Thoracic aorta (tissue), 2 donors: ENCODE measurements at places on chromosomes 11 and 22.

DNA sequence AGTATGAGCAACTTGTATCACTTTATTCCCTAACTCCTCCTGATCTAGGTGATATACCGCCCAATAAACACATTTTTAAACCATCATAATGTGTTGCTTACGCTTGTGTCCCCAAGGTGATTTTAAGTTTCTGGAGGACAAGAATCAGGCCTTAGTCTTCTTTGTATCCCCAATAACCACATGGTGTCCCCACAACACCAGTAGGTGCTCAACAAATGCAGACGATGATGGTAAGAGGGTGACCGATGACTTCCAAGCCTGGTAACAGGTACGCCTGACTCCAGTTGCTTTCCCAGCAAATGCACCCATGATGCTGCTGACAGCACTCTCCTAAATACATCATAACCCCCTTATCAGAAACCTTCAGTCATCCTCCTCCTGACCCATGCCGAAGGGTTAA lies 64.2 kb downstream of the EFCAB6 start:
- no peak for DNase-seq

GRCh38 chr11:118240999-118241763 lies 11.0 kb downstream of the MPZL3 start:
- no peak for DNase-seq

DNA sequence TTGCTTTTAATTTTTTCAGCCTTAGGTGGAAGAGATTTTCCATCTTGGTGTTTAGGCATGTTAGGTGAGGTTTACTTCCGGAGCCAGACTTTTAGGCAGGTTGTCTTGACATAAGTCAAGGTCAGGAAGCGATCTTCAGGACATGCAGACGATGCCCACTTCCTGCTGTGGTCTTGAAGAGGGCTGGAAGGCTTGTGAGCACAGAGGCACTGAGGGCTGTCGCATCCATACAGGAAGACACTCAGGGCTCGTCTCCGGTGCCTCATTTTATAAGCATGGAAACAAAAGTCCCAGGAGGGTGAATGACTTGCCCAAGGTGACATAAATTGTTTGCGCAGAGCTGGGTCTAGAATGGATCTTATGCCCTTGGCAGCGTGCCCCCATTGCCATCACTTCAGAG lies 30.8 kb downstream of the MARK2 start:
- no peak for DNase-seq

DNA sequence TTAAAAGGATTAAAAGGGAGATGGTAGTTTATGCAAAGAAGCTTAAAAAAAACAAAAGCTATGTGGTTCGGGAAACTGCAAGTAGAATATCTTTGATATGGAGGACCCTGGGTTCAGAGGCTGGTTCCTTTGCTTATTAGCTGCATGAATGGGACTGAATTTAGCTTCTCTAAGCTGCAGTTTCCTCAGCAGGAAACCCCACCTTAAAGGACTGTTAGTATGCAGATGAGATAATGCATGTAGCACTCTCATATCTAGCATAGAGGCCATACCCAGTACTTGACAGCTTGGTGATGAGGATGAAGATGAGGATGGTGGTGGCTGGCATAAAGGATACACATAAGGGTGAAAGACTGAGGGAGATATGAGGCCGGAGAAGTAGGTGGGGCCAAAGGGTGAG lies 134.6 kb downstream of the RRAS2 start:
- DNase-seq, result no peak

DNA sequence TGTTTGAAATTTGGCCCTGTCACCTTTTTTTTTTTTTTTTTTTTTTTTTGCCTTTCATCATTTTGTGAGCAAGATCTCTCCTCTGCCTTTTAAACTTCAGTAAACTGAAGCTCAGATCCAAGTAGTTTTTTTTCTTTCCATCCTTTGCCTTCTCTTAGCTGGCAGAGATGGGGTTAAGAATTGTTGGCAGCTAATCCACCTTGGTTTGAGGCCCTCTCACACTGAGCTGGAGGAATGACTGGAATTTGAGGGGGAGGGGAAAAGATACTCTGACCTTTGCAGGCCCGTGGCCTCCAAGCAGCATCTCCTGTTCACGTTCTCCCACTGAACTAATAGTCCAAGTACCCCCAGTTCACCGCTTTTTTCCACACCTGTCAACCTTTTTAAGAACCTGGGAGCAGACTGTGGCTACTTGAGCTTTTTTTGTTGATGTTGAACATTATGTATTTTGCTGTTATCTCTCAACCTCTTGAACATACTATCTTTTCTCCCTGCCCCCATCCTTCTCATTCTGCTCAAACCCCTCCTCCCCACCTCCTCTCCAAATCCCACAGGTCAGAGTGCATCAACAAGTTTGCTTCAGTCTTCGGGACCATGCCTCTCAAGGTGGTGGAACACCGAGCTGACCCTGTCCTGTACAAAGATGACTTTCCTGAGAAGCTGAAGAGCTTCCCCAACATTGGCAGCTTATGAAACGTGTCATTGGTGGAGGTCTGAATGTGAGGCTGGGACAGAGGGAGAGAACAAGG lies 66.2 kb downstream of the ALX4 start:
- no peak for DNase-seq

DNA sequence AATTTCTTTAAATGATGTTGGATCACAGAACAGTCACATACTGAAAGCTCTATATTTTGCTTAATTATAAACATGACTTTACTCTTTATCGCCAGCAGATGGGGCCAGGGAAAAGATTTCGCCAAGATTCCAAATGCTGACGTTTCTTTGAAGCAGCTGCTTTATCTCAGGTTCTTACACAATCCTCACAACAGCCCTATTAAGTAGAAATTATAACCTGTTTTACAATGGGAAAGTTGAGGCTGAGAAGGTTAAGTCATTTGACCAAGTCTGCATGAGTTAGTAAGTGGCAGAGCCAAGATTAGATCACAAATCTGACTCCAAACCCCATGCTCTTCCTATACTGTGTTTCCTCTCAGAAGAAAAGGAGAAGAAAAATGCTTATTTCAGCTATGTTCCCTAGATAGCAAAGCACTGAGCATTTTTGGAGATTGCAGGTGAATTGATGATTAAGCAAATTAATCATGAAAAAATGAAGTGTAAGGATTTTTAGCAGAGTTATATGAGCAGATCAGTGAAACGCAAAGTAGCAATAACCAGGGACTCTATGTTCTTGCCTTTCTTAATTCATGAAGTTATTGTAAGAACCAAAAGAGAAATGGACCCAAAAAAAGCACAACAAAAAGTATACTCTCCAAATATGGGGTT lies 79.0 kb downstream of the AASDHPPT start:
- DNase-seq, result no peak

DNA sequence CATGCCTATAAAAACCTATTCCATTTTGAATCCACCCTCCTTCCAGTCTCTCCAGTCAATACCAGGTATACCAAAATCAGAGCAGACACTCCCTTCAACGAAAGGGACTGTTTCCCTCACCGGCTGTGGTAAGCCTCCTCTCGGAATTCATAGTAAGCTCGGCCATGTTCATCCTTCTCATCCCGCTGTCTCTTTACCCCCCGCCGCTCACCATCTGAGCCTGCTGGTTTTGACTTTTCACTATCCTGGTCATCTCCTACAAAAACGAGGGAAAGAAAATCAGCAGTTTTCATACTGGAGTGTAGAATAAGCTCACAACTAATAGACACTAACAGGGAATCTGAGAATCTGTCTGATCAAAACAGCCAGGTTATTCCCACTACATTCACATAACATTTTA lies 3.1 kb downstream of the HNRNPUL2 start:
- no peak for DNase-seq

- DNase-seq, result no peak
Measured at GRCh38 chr22:20776624-20777405, 2.9 kb downstream of the SERPIND1 start.

DNA sequence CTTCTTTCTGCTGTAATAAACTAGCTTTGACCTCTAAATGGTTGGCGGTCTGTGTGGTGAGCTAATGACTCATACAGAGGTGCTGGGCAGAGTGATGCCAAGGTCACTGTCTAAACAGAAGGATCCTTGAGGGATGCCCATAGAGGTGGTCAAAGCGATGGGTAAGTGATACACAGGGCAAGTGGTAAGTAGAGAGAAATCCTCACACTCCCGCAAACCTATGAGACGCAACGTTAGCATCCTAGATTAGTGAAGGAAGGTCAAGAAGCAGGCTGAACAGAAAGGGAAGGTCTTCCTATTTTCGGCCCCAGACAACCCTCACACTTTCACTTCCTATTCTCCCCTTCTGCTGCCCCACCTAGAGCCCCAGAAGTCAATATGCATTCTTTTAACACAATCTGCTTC lies 65.6 kb upstream of the SESN3 start:
- DNase-seq, result no peak

DNA sequence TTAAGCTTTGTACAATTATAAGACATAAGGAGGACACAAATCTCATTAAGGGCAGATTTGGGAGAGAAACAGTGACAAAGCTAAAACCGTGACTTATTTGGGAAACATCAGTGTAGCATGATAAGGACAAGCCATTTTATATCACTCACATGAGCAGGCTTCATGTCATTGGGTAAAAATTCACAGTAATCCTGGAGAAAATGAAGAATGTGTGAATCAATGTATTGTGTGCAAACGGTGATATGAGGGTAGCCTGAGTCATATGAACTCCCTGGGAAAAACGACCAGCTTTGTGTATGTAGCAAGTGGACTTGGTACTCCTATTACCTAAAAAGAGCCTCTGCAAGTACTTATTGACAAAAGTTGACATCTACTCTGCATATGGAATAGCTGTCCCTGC lies 6.0 kb upstream of the TRIM34 start:
- DNase-seq, result no peak

DNA sequence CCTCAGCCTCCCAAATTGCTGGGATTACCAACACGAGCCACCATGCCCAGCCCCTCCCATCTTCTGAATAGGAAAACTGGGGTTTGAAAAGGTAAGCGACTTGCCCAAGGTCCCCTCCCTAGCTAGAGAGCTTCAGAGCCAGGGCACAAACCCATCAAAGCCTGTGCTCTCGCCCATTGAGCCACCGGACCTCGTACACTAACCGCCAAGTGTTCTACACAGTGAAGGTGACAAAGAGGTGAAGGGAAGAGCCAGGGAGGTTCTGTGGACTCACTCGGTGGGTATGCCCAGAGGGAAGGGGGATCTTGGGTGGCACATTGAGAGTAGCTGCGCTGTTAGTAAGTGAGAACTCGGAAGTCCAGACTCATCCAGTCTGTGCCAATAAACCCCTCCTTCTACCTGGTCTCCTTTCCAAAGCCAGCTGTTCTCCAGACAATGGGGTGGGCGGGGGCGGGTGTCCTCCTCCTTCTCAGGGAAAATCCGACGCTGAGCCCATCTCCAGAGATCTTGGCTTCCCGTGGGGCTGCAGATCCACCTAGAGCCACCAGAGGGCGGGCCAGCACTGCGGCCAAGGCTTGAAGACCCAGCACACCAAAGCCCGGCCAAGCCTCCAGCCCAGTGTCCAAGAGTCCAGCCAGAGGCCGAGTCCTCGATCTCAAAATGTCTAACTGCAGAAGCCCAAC lies 3.2 kb upstream of the RTN4RL2 start:
- DNase-seq, result peak; percentile 73
